ENCODE measurements at places on chromosomes 2 and 18.

DNA sequence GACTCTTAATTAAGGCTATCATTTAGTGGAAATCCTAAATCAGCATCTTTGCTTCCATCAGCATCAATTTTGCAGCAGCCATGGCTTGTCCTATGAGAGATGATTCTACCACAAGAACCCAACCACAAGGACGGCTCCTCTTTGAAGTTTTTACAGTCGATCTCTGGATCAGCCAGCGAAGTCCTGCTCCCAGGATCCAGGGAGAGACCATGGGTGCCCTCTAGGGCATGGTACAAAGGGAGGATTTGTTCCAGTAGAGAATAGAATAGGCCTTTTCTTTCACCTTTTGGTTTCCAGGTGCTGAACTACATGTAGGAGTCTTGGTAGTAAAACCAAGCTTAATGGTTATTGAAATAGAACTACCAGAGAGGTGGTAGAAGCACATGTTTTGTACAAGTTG lies 52.7 kb downstream of the TMEM200C start:
- DNase-seq: no peak

DNA sequence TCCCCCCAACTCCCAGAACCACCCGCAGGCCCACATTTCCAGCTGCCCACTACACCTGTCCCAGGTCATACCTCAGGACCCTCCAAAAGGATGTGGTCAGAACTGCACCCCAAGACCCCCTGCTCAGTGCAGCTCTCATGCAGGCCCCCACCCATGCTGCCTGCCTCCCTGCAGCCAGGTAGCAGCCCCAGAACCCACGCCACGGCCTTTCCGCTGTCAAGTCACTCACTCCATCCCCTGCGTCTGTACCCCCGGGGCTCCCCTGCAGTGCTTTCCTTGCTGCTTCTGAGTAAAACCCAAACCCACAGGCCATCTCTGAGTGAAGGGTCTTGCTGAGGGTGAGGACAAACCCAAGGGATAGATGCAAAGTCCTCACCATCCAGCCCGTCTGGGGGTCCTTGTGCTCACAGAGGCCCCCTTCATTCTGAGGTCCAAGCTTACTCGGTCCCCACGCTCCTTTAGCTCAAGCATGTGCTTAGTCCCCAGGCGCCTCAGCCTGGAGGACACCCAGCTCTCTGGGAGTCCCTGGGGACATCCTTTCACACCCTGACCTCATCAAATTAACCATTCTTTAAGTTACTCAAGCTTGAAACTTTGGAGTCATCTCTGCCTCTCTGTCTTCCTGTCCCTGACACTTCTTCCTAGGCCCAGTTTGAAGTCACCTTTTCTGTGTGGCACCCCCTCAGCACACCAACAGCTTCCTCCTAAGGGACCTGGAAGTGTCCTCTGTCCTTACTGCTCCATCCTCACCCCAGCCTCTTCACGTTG lies 130.1 kb downstream of the SMAD7 start:
- no peak for DNase-seq

DNA sequence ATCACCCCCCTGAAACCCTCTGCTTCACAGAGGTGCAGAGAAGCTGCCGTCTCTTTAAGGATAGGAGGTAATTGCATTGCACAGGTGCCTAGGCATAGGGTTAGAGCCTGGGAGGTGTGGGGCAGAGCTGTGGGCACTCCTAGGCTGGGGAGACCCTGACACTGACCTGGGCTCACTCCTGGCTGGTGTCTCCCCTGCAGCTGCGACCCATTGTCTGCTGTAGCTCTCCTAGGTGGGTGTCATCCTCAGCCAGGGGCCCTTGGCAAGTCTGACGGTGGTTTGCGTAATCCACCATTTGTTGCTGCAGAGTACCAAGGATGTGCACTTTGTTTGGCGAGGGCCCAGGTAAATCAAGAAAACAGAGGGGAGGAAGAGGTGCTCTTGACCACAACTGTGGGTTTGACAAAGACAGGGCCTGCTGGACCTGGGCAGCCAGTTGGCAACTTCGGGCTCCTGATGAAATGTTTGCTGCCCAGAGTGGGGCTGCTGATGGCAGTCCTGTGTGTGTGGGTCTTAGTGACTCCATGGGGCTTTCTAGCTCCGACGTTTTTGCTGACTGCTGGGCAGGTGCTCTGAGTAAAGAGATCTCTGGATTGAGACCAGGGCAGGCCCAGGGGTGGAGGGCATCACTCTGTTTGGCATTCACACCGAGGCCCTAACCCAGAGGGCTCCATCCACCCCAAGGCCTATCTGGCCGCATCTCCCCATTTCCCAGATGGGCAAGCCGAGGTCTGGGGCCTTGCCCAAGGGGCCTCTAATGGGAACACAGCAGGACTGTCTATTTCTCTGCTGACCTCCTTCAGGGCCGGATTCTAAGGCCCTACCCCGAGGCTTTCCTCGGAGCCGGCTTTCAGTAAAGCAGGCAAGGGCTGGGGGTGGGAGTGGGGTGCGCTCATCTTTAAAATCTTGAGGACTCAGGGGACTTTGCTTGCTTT lies 67.7 kb downstream of the EDAR start:
- DNase-seq: no peak

DNA sequence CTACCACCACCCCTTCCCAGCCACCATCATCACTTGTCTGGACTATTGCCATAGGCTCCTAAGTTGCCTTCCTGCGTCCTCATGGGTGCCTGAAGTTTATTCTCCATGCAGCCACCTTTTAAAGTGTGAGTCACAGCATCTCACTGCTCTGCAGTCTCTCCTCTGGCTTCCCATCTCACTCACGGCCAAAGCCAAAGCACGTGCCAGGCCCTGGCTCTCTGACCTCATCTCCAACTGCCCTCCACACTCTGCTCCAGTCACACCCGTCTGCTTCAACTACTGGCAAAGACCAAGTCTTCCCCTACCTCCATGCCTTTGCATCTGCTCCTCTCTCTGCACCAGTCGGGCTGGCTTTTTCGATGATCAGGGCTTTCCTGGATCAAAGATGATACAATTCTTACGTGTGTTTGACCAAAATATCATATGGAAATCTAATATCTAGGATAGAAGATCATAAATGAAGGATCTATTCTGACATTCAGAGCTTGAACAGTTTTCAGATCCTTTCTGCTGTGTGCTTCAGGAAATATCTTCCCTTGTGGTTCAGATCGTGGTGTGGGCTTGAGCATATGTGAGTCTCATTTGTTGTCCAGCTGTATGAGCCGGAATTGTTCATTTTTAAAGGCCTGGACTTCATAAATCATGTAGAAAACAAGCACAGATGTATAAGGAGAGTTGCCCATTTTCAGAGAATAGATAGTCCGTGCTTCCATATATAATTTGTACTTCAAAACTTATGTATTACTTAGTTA lies 175.6 kb downstream of the PRKCE start:
- DNase-seq: no peak

- DNase-seq: no peak
These were observed 282.0 kb upstream of the MAP2 start for GRCh38 chr2:209141818-209142217.

DNA sequence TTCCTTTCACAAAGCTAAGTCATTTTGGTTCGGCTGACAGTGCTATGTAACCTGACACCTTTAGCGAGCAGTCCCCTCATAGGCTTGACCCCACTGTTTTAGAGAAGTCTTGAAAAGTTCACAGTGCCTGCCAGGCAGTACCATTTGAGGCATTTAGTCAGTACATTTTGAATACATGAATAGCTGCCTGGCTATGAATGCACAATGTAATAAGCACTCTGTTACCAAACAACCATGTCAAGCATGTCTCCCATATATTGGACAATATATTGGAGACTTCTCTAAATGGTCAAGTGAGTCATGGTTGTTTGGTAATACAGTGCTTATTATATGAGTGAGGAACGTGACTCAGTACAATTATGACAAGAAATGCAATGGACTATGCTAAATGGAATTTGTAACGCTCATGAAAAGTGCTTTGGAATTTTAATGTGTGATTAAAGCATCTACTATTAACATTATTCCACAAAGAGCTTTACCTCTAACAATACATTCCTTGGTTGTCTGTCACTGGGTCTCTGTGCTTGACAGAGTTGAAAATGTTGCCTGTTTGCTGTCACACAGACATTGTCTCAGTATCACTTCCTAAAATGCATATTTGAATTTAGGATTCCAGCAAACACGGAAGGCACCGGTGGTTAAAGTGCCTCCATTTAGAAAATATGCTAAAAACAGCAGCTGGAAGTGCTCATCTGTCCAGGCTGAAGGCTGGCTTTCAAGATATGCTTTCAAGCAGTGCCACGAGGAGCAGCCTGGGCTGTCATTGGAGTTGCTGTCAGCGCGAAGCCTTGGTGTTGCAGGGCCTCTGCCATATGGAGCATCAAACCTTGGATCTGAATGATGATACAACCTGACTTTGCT lies 458.6 kb downstream of the FBXO15 start:
- no peak for DNase-seq

DNA sequence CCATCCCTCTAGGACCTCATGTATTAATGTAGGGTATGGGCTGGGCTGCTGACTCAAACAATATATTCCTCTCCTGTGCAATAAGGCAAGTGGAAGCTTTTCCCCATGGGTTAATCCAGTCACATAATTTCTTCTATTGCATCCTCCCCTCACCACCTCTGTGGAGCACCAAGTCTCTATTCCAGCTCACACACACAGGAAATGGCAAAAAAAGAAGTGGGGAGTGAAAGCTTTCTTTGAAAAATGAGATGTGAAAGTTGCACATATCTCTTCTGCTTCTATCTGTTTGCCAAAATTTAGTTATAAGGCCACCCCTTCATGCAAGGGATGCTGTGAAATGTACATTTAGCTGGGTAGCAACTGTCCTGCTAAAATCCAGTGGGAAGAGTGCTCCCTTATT lies 121.3 kb downstream of the CDC42EP3 start:
- DNase-seq: no peak
